ENCODE measurements at places on chromosomes 1 and 21.
A peak's percentile ranks its signal among the peaks of the same experiment; 100 is the strongest.

DNA sequence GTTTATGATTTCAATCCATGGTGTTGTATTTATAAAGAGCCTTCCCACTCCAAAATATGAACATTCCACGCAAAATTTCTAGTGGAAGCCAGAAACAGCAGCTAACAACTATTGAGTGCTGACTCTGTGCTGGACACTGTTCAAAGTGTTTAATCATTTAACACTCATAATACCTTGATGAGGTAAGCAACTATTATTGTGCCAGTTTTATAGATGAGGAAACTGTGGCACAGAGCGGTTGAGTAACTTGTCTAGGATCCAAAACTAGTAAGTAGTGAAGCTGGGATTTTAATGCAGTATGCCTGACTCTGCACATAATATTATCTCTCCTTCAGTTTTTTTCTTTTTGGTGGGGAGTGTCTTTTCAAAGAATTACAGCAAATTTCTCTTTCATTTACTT, 228.3 kb downstream of the SLC35F3 start:
- no peak for DNase-seq

- DNase-seq, result no peak
Measured at GRCh38 chr21:36733857-36734256, 34.9 kb downstream of the SIM2 start.

DNA sequence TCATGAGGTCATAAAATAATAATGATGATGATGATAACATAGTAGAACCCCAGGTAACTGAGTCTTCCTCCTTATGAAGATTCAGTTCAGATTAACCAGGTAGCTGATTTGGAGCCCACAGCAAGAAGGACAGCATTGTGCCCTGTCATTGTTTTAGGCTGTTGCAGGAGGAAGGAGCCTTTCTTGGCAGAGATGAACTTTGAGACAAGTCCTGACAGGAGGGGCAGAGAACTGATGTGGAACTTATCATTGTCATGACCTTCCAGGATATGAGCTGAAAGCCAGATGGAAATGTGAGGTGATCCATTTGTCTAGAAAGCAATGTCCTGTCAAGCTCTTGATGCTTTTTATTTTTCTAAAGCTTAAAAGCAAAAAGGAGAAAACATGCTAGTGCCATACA, 132.6 kb upstream of the COA6 start:
- no peak for DNase-seq

GRCh38 chr21:43317959-43318358, 109.0 kb downstream of the SIK1 start:
- DNase-seq, result no peak

DNA sequence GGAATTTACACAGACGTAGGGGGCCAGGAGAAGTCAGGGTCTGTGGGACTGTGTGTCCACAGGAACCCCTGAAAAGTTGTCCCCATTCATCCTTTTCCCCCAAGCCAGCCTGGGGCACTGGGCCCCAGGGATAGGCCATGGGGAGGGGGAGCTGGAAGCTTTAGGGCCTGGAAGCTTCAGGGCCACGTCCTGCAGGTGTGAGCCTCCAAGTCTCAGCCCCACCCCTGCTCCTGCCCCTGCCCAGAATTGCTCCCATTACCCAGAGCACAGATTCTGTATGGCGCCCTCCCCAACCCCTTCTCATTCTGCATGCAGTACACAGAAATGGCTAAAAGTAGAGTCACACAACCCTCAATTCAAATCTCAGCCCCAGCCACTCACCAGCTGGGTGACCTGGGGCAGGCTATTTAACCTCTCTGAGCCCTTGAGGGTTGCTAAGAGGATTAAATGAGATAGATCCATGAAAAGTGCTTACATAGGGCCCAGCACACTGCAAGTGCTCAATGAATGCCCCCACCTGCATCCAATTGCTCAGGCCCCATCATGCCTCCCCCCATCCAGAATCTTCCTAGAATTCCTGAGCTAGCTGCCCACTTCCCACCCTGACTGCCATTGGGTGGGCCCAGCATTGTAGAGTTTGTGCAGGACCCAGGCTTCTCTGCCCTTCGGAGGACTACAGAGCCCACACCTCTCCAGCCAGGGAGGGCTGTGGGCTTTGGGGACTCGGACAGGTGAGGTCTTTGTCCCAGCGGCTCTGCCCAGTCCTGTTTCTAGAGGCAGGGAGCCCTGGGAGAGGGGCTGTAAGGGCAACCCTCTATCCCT, 6.5 kb downstream of the RAP1GAP start:
- no peak for DNase-seq

GRCh38 chr1:107936498-107937481, 28.2 kb downstream of the VAV3 start:
- peak; percentile 68 for DNase-seq

GRCh38 chr1:3103967-3104677, 35.1 kb downstream of the PRDM16 start:
- DNase-seq, result no peak

DNA sequence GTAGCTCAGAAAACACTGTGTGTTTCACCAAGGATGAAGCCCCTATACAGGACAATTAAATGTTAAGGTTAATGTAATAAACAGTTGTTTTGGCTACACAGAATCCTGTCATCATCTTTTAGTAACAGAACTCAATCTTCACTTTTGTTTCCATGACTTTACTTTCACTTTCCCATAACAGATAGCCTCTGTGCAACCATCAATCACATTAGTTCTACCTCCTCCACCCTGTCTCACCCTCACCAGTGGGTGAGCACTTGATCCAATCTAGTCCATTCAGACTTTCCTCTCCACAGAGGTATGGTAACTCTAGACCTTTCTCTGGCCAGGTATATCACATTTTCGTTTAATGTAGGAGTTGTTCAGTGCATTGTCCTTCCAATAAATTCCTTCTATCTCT, 1018.5 kb downstream of the ADGRL2 start:
- DNase-seq, result no peak

- DNase-seq, result peak; percentile 5
Measured at GRCh38 chr1:30225357-30225756, 498.0 kb downstream of the MATN1 start.
